ENCODE measurements at places on chromosomes 16 and 17.
A peak's percentile ranks its signal among the peaks of the same experiment; 100 is the strongest.

DNA sequence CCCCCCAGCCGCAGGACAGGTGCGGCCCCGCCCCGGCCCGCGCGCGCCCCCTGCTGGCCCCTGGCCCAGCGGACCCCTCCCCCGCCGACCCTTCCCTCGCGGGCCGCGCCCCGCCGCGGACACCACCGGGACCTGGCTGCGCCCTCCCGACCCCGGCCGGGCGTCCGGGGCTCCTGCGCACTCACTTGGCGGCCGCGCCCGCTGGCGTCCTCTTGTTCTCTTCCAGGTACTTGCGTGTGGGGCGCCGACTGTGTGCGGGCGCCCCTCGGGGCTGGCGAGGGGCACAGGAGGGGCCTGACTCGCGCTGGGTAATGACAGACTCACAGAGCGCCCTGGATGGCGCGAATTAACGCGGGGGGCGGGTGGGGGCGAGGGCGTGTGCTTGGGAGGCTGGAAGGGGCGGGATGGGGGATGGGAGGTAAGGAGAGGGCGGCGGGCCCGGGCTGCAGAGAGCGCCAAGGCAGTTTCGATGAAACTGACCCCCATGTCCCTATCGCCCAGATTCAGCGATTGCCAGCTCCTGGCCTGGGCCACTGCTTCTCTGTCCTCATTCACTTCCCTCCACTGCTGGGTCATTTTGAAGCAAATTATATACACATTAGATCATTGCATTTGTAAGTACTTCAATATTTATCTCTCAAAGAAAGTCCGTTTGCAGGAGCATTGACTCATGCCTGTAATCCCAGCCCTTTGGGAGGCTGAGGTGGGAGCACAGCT, 445 bp upstream of the DBNDD1 start:
- DNase-seq: peak; percentile 28

GRCh38 chr17:31068291-31068690, 26.5 kb upstream of the NF1 start:
- DNase-seq: no peak

DNA sequence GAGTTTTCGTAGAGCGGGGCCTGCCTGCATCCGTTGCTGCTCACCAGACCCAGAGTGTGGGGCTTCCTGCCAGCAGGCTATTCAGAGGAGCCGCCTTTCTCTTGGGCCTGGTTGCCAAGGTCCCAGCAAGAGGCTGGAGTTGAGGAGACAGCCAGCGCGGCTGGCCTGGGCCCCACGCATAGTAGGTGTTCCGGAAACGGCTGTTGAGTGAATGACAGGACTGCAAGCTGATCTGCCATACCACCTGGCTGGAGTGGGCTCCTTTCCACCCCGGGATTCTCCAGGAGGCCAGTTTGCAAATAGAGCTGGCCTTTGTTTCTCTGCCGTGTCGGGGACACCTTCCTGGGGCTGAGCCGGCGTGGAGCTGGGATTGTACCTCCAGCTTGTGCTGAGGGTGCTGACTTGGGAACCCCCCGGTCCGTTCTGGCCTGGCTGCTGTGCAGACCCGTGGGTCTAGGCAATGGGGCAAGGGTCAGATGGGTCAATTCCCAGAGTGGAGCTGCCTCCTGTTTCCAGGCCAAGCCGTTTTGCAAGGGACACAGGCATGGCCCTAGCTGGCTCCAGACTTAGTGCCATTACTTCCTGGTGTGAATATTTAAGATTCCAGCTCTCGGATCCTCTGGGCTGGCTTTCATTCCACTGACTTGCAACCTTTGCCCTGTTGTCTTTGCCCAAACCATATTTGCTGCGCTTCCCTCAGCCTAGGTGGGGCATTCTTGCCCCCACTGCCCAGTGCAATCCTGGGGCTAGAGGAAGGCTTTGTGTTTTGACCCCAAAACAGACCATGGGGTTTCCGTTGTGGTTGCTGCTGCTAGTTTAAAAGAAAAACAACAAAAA, 68.8 kb downstream of the CMIP start:
- no peak for DNase-seq

DNA sequence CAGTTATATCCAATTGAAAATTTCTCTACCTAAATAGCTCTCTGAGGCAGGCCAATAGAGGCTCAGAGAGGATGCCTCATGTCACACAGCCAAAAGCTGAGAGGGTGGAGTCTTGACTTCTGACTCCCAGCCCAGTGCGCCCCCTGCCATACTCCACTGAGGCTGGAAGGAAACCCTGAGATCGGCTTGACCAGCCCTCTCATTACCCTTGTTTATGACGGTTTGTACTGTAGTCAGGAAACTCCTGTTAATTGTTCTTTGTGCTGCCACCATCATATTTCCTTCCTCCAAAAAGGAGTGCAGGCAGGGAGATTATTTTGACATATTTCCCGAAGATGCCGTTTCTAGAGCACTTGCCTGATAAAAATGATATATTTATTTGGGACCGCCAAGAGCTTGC, 107.9 kb downstream of the AIPL1 start:
- DNase-seq: no peak

DNA sequence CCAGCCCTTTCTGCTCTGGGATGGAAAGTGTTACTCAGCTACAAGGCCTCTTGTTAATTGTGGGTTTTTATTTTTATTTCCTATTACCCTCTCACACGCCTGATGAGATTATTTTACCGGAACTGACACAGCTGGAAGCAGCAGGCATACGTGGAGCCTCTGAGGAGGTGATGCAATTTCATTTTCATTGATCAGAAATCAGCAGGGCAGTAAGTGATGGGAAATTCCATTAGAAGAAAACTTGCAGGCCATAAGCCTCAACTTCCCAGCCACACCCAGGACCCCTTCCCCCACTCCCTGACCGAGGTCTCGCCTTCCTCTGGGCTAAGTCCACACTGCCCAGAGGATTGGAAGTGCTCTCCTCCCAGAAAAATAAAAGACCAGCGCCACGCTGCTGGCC, 69.7 kb downstream of the ZFHX3 start:
- DNase-seq: no peak

DNA sequence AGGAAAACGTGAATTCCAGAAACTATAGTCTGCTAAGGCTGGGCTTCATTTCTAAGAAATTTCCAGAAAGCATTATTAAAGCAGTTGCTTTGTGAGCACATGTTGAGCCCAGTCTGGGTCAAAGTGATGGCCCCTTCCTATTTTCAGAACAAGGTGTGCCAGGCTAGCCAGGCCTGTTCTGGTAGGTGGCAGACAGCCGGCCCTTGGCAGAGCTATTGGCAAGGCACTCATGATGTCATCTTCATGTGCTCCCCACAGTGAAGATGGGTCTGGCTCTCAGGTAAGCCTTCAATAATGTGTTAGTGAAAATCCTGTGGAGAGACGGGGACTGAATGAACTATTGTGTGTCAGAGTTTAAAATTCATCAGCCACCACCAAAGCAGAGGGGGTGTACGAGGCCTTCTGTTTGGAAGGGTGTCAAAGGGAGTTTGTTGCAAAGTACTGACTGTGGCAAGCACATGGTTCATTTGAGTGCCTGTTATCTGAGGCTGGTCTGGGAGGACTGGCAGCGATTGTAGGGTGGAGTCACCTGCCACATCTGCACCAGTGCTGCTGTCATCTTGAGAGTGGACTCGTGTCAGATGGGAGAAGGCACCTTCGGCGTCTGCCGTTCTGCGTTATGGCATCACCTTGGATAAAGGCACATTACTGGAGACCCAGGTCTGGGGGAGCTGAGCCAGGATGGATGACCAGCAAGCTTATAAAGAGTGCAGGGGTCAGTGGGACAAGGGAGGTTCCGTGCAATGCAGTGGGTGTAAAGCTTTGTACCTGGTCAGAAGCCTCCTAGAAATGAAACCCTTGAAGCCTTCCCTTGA, 43.4 kb downstream of the KSR1 start:
- DNase-seq: no peak

DNA sequence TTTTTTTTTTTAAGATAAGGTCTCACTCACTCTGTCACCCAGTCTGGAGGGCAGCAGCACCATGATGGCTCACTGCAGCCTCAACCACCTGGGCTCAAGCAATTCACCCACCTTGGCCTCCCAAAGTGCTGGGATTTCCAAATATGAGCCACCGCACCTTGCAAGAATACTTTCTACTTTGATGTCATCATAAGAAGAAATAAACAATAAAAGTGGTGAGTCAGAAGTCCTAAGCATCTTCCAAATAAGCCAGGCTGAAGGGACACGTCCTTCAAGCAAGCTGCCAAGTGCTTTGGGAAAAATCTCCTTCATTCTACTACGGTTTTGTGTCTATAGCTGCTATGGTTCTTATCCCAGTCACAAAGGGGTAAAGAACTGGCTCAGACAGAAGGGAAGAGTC, 20.3 kb downstream of the HASPIN start:
- no peak for DNase-seq

- DNase-seq: no peak
Measured at GRCh38 chr17:56602292-56603130, 9.0 kb downstream of the NOG start.

DNA sequence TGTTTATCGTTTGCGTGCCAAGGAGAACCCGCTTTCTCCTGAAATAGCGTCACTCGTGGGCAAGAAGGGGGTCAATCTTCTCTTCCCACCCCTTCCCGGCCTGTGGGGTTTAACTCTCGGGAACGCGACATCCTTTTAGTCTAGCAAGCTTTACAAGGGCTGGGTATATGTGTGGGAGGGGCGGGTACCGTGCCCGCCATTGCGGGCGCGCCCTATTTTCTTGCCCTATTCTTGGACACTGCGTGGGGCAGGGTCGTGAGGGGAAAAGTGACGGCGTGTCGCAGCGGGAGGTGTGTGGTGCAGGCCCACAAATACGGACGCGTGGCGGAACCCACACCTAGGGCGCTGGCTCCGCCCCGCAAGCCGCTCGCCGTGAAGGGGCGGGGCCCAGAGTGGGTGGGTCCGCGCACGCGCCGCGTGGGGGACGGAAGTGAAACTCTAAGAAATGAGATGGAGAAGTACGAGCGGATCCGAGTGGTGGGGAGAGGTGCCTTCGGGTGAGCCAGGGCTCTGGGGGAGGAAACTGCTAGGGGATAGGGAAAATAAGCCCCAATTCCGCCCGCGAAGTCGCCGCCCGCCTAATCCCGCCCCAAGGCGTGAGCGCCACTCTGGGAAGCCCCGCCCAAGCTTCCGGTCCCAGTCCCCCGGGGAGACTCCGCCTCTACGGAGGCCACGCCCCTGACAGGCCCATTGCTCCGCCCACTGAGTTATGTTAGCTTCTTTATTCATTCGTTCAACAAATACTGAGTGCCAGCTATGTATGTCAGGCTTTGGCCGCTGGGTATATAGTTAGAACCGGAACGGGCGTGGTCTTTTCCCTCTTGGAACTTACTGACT, at the start of gene NEK8:
TSS of gene NEK8 (plus strand) at position 425 of the 837 bp plus-strand sequence. CDS start at position 451, 26 bp downstream.
- peak; percentile 87 for DNase-seq

DNA sequence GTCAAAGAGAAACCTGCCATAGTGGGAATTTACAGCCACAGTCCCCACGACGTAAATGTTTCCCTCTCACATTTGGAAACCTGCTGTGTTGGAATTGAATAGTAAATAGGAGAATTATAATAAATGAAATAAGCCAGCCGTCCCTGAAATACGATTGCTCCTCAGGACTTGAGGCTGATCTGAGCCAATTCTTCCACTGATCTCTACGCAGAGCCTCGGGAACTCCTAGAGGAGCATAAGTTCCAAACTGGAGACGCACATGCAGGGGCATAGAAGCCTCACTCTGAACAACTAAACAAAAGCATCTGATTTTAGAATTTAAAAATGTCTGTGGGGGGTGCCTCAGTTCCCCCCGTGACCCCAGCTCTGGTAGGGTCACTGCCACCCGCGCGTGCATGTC, 10.2 kb upstream of the TEX19 start:
- DNase-seq: no peak

Data from kidney glomerular epithelial cell (primary cell).